ENCODE measurements at places on chromosomes 4 and X.

GRCh38 chr4:152516156-152516555 lies 19.7 kb downstream of the FBXW7 start:
- DNase-seq = no peak

GRCh38 chrX:36241397-36241796 lies 321.9 kb downstream of the CFAP47 start:
- DNase-seq = no peak

GRCh38 chr4:65646136-65646535 lies 24.2 kb downstream of the EPHA5 start:
- DNase-seq = no peak

DNA sequence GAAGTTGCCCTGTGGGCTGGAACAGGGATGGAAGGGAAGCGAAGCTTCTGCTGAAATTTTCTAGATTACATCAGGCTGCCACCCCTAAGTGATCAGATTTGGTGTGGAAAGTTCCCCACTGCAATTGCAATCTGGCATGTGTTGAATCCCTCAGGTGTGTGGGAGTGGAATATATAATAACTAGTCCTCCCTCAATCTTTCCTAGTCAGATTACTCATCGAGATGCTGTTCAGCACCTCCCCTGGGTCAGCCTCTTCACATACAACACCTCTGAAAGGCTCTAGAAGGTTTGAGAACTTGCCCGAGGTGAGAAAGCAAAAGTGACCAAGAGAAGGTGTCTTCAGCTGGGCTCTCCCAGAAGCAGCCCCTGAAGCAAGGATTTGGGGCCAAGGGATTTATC lies 336.8 kb downstream of the BCOR start:
- no peak for DNase-seq

- no peak for DNase-seq
Measured at GRCh38 chrX:95071052-95071451, 1397.0 kb downstream of the FAM133A start.

GRCh38 chrX:133985164-133985966 lies at the start of gene GPC3:
Gene GPC3, minus strand, starts transcription at chrX:133985594.
- no peak for DNase-seq

- DNase-seq = no peak
Measured at GRCh38 chrX:124435616-124436015, 89.3 kb downstream of the SH2D1A start.

DNA sequence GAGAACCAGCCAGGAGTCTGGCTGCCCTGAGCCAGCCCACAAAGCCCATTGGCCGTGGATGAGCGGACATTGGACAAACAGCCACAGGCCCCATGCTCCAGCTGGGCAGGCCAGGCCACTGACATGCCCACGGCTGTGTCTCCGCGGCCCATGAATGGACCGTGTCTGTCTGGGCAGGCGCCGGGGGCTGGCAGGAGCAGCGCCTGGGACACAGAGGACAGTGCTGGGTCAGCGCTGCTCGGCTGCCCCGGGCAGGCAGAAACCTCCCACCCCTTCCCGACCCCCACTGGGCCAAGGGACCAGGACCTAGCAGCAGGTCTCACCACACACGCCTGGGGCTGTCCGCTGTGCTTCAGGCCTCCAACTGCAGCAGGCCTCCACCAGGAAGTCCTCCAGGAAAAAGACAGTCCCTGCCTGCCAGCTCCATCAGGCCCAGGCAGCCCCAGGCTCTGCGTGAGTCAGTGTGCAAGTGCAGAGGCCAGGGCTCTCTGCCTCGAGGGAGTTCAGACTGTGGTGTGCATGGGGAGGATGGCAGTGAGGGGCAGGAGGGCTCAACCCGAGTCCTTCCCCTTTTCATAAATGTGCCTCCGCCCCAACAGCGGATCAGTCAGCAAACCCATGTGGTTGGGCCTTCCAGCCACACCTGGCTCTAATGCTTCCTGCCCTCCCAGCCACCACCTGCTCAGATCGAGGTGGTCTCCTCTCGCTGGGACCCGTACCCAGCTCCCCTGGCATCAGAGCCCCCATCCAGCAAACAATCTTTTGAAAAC lies 17.2 kb upstream of the FGFR3 start:
- no peak for DNase-seq

DNA sequence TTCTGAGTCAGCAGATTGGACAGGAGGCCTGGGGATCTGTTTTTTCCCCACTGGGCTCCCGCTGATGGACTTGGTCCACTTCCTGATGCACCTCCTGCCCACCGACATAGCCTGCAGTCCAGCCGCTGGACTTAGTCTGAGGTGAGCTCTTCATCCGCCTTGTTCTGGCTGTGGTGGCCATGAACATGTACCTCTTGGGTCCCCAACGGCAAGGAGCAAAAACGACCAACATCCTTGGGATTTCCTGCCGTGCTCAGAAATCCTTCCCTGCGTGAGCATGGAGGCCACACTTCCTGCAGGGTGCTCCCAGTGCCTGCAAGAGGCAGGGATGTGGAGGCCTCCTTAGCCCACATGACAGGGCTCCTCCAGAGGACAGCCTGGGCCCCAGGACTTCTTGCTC lies 76.8 kb downstream of the CRMP1 start:
- no peak for DNase-seq

GRCh38 chr4:125070861-125071260 lies 243.9 kb upstream of the FAT4 start:
- DNase-seq = no peak

DNA sequence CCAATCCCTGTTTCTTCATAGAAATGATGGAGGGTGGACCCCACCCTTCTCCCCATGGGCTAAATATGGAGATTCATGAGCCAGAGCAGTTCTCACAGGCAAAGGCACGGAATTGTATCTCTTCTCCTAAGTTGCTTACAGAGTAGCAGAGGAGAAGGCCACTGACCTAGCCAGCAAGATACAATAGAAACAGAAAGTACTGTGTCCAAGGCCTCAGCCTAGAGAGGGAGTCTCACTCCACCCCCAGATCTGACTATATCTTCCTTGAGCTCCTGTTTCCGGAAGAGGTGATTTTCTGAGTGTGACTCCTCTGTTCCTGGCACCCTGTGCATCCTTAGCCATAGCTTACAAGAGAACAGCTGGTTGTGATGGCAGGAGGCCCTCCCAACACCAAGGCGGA lies at the start of gene FATE1:
Gene FATE1 (plus strand): TSS at position 284 of the 400 bp plus-strand sequence. CDS start 85 bp downstream, at position 369.
- no peak for DNase-seq

- DNase-seq = no peak
Measured at GRCh38 chr4:112348488-112349158, 51.5 kb downstream of the ALPK1 start.

DNA sequence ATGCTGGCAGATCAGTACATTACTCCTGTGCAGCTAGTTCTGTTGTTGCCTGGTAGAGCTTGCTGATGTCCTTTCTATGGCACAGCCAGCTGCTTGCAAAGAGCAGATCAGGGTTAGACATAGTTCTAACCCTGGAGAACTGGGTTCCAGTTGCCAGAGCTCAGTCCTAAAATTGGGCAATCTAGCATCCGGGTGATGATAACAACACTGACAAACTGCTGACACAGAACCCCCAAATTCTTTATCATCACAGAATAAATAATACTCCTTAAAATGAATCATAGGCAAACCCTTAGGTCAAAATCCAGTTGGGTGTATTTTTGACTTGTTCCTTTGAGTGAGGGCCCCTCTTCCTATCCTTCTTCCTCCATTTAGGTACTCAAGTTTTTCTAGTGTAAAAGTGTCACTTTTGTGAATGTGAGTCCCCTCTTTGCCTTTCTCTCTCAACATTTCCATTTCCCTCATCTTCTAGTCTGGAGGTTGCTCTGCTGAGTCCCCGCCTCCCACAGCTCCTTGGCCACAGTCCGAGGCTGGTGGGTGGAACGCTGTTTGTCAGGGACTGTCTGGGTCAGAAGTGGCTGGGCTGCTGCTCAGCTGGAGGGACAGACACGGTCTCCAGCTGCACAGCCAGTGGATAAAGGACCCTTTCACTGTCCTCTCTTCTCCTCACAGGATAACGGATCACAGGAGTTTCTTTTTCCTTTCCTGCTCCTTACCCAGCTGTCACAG lies 93.6 kb upstream of the RASGEF1B start:
- no peak for DNase-seq

DNA sequence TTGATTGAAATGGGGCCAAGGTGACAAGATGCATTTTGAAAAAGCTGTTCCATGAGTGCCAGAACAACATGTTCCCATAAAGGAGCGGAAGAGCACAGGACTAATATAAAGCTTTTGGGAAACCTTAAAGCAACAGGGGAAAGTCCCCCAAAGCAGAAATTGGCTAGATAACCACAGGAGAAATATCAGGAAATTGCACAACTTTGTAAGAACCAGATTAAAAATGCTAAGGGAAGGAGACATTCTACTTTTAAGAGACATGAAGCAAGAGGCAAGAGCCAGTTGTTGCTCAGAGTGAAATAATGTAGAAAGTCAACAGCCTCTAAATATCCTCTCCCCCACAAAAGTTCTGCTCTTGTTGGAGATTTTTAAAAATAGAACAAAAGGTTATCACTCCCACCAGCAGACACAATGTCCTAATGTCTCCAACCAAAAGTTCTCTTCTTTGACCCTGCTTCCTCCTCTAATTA lies 85.2 kb upstream of the LNX1 start:
- DNase-seq = no peak

- DNase-seq = no peak
Measured at GRCh38 chrX:9846631-9847030, 60.4 kb downstream of the SHROOM2 start.
